ENCODE measurements at places on chromosomes 2 and 18. TPM values are rescaled to one million over a fixed set of nuclear protein-coding genes. Genes with fewer than 3 reads are reported as not detected.

The ALPP gene
- 7.3 TPM for total RNA-seq

The SCYGR4 gene
- not detected for total RNA-seq

The HOXD10 gene
- total RNA-seq: not detected

The ASPRV1 gene
- 0.21 TPM for total RNA-seq

The IGFBP5 gene
- 1.9 TPM for total RNA-seq

The PLB1 gene
- 0.80 TPM for total RNA-seq

DNA sequence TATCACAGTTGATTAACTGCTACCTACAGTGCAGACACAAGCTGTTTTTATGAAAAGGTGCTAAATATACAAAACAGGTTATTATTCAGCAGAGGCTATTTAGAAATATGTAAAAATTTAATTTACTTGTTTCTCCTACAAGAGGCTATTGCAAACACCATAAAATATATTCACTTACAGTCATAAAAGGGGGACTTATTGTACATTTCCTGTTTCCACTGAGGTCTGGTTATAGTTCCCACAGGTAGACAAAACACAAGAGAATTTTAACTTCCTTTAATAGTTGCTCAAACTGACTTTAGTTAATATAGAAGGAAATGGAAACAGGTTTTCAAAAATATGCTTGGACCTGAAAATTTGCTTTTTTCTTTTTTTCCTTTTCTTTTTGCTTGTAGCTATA is 40.0 kb upstream of the FRZB start:
- DNase-seq: no peak

- no peak for DNase-seq
Measured at GRCh38 chr2:201404699-201405280, 46.5 kb downstream of the TRAK2 start.

DNA sequence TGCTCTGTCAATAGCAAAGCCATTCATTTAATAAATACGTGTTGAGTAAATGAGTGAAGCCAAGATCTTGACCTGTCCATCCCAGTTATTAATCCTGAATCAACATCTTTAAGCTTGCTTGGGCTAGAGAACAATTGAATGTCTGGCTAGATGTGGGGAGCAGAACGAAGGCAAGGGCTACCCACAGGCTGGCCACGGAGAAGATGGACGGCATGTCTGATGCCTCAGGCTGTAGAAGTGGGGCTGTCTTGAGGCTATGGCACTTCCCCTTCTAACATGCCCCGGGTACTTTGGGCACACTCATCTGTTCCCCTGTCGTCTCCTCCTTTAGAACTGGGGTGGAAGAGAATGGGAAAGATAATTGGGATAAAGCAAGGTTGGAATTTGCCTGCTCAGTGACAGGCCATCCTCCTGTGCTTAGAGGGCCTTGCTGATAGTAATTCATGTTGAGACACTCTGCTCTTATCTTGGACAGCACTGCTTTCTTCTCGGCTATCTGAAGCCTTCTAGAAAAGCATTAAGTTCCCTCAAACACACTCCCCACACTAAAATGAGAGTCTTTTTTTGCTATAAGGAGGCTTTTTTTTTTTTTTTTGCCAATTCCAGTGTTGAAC is 225.7 kb downstream of the MREG start:
- DNase-seq: no peak
